Kidney (tissue), 22 donors: ENCODE measurements at places on chromosomes 7 and 10. TPM values are rescaled to one million over a fixed set of nuclear protein-coding genes. Genes with fewer than 3 reads are reported as not detected.

GIMAP5 gene
- 30.0 TPM for total RNA-seq

GRCh38 chr10:122968698-122969097 lies 11.5 kb upstream of the PSTK start:
- DNase-seq: no peak

- DNase-seq: no peak
These were observed 1.4 kb downstream of the GARS1 start for GRCh38 chr7:30596014-30596641.

RSPH10B gene
- total RNA-seq: 0.79 TPM

MYH16 gene
- total RNA-seq: not detected

GRCh38 chr7:494906-495305 lies 24.7 kb downstream of the PDGFA start:
- DNase-seq: no peak

- DNase-seq: no peak
These were observed 47.5 kb upstream of the PODXL start for GRCh38 chr7:131603932-131604331.

- no peak for DNase-seq
These were observed 57.8 kb downstream of the TCF7L2 start for GRCh38 chr10:113007821-113008220.

- no peak for DNase-seq
These were observed 14.8 kb upstream of the EEPD1 start for GRCh38 chr7:36138209-36138608.

- DNase-seq: no peak
These were observed 84.3 kb upstream of the RHEB start for GRCh38 chr7:151603951-151604350.

VPS26A gene
- 52.5 TPM for total RNA-seq

DNA sequence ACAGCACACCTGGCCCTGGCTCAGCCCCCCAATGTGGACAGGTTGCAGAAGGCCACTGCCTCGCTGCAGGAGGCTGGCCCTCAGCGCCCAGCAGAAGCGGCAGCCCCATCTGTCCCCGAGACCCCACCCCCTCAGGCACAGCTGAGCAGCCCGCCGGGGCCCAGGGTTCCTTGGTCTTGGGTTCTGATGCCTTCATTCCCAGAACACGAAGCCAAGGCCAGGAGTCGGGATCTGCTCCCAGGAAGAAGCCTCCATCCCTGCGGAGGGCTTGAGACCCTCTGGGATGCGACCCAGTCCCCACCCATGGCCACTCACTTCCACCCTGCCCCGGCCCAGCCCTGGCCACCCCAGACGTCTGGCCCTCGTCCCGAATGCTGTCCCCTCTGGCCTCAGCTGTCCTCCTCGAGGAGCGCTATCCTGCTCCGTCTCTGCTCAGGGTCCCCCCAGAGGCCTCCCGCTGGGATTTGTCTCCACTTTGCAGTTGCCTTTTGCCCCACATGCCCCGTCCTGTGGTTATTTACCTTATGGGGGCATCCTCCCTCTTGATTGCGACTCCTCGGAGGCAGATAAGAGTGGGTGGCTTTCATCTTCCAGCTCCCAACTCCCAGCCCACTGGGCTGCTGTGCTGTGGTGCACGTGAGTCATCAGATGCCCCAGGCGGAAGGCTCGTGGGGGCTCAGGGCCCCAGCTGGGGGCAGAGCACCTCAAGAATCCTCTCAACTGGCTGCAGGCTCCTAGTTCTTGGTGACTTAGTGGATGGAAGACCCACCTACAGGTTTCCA lies 97.5 kb downstream of the MKI67 start:
- no peak for DNase-seq

DNA sequence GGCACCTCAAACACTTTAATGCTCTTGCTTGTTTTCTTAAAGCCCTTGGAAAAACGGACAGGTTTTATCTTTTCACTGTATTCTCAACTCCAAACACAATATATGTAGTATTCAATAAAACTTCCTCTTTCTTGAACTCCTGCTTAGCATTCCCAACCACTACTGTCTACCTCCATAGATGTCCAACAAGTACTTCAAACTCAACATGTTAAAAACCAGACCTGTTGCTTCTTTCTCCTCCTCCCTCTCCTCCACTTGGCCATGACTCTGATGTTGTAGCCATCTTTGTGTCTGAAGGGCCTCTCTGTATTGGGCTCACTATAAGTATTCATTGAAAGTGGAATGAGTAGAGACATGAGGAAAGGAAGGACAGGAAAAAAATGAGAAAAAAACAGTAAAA lies 16.2 kb upstream of the COL17A1 start:
- DNase-seq: no peak

DNA sequence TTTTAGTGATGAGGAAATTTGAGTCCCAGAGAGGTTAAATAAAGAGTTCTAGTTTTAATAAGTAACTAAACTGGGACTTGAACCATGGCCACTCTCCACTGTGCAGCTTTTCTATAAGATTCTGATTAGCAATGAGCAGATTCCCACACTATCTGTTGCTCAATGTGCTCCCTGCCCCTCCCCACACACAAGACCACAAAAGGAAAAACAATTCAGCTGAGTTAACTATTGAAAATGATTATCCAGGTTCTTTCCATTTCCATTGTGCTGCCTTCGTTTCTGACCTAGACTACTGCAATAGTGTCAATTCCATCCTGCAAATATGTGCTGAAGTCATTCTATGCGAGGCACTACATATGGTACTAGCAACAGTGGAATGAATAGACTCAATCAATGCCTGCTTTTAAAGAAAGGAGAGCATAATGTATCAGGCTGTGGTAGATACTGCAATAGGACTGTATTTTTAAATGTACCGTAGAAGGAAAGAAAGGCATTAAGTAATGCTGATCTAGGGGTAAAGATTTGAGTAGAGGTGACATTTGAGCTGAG lies 97.0 kb downstream of the SEMA3C start:
- DNase-seq: no peak

KLF14 gene
- total RNA-seq: not detected

GRCh38 chr7:18505870-18506460 lies 10.4 kb downstream of the HDAC9 start:
- no peak for DNase-seq

DNA sequence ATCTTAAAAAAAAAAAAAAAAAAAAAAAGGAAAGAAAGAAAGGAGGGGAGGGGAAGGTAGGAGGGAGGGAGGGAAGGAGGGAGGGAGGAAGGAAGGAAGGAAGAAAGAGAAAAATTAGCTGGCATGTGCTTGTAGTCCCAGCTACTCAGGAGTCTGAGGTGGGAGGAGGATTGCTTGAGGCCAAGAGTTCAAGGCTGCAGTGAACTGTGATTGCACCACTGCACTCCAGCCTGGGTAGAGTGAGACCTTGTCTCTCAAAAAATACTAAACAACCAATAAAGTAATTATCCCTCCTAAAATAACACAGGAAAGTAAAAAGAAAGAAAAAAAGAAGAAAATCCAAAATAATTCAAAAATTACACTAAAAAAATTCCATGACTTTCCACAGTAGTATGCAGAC lies 13.8 kb upstream of the NRF1 start:
- DNase-seq: no peak

DNA sequence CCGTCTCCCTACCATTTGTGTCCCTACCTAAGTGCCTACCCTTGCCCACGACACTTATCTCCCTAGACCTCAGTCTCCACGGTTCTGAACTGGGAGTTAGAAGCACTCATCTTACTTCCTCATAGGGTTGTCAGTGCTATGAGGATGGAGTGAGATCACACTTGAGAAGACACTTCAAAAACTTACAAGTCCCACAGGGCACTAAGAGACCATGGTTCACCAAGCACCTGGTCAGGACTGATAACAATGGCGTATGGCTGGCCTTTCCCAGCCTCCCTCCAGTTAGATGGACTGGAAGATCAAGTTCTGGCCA lies 43.2 kb downstream of the KCNMA1 start:
- no peak for DNase-seq

DNA sequence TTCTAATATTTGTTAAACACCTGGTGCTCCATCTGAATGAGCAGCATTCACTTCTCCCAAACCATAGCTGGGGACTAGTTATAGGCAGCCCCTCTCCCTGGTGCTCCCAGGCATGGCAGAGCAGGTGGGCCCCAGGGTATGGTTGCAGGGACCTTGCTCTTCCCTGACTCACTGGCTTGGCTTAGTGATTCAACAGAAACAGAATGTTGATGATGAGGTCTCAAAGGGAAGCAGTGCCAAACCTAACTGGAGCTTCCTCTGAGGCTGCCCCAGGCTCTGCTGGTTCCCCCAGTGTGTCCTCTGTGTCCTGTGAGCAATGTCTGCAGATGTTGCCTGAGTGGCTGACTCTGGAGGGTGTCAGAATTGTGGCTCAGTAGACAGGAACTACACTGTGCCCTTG lies 3.7 kb downstream of the GPR26 start:
- DNase-seq: no peak

DNA sequence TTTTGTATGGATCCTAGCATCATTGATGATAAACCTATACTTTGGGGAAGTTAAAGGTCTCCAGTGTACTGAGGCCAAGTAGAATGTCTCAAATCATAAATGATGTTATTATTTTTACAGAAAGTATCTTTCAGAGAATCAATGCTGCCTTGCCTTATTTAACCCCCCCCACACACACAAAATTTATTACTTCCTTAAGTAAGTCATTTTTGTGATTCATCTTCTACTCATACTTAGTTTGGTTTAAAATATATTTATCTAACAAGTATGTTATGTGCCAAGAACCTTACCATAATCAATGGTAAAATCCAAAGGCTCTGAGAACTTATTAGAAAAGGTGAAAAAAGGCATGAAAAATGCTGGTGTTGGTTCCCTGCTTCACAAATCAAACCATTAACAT lies 18.8 kb upstream of the CLDN12 start:
- DNase-seq: no peak

DNA sequence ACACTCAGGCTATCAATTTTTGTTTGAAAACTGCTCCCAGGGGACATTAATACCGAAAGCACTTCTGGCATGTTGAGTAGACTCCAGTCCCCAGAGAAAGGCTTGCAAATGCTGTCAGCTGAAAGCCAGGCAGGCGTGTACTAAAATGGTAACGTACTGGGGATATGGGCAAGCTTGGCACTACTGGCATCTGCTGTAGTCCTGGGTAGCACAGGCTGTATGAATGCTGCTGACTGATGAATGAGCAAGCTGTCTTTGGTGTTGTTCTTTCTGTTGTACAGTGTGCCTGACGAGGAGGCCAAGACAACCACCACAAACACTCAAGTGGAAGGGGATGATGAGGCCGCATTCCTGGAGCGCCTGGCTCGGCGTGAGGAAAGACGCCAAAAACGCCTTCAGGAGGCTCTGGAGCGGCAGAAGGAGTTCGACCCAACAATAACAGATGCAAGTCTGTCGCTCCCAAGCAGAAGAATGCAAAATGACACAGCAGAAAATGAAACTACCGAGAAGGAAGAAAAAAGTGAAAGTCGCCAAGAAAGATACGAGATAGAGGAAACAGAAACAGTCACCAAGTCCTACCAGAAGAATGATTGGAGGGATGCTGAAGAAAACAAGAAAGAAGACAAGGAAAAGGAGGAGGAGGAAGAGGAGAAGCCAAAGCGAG lies 53.5 kb upstream of the AGBL3 start:
- no peak for DNase-seq

- DNase-seq: no peak
These were observed 160.4 kb downstream of the GRID1 start for GRCh38 chr10:86206240-86206579.

VGF gene
- 0.38 TPM for total RNA-seq

- no peak for DNase-seq
These were observed 19.8 kb upstream of the TSPAN12 start for GRCh38 chr7:120877701-120878100.

- DNase-seq: no peak
These were observed 98.5 kb downstream of the SLIT1 start for GRCh38 chr10:97087296-97087695.

FAM237B gene
- not detected for total RNA-seq

CARD11 gene
- total RNA-seq: 9.6 TPM

DNA sequence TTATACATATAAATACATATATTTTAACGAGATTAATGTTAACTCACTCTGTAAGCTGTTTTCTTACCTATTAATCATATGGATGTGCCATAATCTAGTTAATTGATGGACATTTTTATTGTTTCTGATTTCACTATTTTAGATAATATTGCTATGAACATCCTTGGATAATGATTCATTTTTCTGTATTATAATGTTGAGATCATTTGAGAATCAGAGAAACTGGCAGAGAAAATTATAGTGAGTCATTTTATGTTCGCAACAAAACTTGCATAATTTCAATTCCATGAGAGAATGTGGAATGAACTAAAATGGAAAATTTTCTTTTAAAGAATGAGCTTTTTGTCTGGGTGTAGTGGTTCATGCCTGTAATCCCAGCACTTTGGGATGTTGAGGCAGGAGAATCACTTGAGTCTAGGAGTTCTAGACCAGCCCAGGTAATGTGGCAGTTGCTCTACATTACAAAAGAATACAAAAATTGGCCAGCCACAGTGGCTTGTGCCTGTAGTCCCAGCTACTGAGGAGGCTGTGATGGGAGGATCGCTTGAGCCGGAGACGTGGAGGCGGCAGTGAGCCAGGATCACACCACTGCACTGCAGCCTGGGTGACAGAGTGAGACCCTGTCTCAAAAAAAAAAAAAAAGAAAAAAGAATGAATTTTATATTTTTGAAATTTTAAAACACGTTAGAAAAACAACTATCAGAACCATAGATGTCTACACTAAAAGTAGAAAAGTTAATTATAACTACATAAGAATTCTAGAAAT lies 40.5 kb downstream of the PAPSS2 start:
- no peak for DNase-seq

DNA sequence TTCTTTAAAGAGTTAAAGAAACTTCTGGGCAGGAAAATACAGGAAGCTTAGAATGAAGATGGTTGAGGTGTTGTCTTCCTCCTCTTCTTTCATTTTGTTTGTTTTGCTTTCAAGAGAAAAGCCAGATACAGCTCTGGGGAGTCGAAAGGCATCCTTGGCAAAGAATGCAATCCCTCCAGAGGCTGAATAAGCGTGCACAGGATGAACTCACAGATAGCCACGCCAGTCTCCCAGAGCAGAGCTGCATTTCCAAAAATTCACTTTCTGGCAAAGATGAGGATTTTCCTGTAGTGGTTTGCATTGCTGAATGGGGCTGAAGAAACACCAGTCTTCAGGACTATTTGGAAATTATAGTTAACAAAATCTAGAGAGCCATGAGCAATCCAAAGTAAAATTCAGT lies 336.4 kb downstream of the NRG3 start:
- no peak for DNase-seq

DNA sequence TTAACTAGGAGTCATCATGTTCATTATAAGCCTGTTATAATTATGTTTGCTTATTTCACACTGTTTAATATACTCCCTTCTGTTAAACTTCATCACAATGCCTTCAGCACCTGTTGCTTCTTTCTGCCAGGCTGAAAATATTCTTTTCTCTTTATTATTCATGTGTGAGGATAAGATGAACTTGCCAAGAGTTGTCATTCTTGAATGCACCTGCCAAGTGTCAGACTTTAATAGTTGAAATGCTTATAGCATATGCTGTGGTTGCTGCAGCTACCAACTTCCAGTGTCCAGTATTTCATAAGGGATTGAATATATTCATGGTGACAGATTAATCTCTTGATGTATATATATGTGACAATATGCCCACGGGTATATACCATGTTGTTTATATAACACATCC lies 339.2 kb upstream of the MEOX2 start:
- DNase-seq: no peak

- no peak for DNase-seq
These were observed 103.9 kb downstream of the CNOT4 start for GRCh38 chr7:135405969-135406368.
